ENCODE measurements at places on chromosomes 3 and 15.

DNA sequence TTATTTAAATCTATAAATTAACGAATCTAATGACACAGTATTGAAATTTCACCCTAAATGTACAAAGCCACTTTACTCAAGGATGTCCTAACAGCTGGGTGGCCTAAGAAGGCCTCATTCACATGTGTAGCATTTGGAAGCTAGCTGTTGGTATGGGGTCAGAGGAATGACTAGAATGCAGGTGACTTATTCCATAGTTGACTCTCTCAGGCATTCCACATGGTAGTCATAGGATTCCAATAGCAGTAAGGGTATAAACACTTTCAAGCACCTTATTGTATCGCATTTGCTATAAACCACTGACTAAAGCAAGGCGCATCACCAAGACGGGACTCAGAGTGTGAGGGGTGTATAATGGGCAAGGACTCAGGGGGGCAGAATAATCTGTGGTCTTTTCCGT is 294.8 kb upstream of the EPHA3 start:
- DNase-seq = no peak

- no peak for DNase-seq
These were observed 381.2 kb downstream of the WDR72 start for GRCh38 chr15:53378096-53378800.

GRCh38 chr3:60743631-60744164 is 507.6 kb downstream of the FHIT start:
- no peak for DNase-seq

DNA sequence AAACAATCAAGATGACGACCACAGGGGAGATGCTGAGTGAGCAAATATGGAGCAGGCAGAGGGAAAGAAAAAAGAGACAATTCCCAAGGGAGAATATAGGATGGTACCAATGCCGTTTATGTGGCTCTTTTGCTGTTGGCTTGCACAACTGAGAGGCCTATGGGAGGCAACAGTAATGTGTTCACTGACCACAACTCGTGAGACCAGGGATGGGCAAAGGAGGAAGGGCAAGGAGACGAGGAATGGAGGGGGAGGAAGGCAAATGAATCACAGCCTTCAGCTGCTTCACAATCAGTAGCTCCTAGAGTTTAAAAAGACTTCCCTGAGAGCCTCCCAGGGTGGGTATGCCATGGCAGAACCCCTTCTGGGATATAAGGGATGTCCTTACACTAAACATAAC is 131.5 kb downstream of the SLC9A9 start:
- DNase-seq = no peak

Measured in CMK (cell line).